Posterior vena cava (tissue), 2 donors: ENCODE measurements at places on chromosomes 1 and 21. TPM values are rescaled to one million over a fixed set of nuclear protein-coding genes. Genes with fewer than 3 reads are reported as not detected.

GRCh38 chr1:198880818-198881597 is 242.2 kb downstream of the PTPRC start:
- no peak for DNase-seq

- DNase-seq, result no peak
Observed at GRCh38 chr1:16151995-16152384, 3.9 kb downstream of the EPHA2 start.

Gene BMP8B
- total RNA-seq, result 0.24 TPM

Gene HFM1
- 2.1 TPM for total RNA-seq

Gene KIRREL1
- total RNA-seq, result 68.9 TPM
